ENCODE measurements at places on chromosomes 3 and 15.

GRCh38 chr3:33881156-33882064, 83.0 kb downstream of the PDCD6IP start:
- no peak for DNase-seq

- no peak for DNase-seq
These were observed 12.3 kb upstream of the BDH1 start for GRCh38 chr3:197567904-197568681.

DNA sequence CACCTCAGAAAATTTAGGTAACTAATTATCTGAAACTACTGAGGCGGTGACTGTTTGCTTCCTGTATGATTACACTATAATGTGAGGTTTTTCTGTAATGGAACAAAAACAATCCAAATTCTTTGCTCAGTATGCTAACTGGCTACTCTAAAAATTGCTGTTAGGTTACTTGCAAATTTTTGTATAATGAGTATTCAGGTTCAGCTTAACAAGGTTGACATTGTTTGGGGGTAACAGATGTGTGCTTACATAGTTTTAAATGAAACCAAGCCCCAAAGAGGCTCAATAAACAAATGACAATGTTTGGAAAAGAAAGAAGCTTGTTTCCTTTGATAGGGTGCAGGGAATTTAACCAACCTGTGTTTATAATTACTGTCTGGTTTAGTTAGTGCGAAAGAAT, 414.5 kb upstream of the MDFIC2 start:
- DNase-seq, result no peak

DNA sequence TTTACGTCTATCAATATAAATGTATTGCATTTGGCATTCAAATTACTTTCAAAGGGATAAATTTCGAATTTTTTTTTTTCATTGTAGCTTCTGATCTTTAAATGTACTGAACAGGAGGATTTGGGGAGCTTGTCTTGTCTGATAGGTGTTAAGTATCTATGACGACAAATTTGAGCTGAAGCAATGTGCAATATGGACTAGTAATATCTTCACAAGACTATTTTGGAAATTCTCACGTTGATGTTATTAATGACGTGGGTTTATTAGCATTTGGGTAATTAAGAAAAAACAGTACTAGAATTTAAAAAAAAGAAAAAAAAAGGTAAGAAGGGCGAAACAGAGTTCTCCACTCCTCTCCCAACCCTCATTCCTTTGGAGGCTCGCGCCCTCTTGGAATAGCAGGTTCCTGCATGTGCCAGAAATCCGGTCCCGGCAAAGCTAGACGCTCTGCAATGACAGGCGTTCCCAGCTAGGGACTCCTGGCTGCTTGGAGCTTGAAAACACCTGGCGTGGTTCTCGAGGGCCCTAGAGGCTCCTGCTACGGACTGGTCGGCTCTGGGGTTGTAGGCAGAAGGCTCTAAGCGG, 648 bp upstream of the P2RY1 start:
- no peak for DNase-seq

DNA sequence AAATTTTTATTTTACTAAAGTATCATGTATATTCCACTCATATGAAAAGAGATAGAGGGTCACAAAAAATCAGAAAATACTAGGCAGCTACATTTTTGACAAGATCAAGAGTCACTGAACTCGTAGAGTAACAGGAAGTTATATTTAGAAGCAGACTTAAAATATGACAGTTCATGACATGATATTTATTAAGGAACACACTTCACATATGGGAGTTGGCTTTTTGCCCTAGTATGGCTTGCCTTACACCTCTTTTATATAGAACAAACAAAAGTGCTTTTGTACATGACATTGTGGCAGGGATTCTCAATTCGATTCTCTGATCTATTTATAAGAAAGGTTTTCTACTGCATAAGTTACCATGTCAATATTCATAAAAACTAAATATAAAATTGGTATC, 80.1 kb upstream of the GBE1 start:
- DNase-seq, result no peak

- DNase-seq, result peak; percentile 79
These were observed 127.8 kb downstream of the HCN4 start for GRCh38 chr15:73240866-73241499.

DNA sequence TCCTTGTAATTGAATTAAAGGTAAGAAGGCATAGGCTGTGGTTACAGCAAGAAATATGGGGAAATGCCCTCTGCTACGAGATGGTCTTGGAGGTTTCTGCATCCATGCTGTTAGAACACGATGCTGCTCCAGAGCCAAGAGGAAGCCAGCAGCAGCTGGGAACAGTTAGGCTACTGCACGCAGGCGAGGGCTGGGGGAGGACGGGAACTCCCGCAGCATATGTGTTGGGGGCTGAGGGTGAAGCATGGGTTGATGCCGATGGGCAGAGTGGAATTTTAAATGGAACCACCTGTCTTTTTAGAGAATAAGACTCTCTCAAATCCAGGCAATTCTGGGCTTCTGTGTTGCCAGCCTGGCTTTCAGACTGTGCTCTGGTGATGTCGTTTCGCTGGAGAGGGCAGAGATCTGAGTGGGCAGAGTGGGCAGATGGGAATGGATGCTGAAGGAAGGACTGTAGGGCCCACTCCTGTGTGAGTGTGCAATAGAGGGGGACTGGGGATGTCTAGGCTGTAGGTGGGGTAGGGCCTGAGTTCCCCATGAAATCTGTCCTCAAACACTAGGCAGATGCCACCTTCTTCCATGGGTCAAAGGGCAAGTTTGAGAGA, 417.0 kb upstream of the TPM1 start:
- no peak for DNase-seq

GRCh38 chr3:189637750-189638149, 6.6 kb downstream of the TP63 start:
- DNase-seq, result no peak

DNA sequence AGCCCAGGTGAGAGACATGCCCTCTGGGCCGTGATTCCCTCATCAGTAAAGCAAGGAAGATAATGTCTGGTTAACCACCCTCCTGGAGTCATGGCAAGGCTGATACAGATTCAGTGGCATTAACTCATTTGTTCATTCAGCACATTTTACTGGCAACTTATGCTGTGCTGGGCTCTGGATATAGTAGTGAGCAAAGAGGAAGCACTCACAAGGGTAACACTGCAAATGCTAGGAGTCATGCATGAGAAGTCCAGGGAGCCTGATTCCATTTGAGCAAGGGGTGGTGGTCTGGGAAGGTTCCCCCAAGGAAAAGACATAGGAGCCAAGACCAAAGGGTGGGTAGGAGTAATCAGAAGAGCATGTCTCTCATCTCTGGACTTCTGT, 50.2 kb downstream of the SMAD3 start:
- DNase-seq, result no peak

DNA sequence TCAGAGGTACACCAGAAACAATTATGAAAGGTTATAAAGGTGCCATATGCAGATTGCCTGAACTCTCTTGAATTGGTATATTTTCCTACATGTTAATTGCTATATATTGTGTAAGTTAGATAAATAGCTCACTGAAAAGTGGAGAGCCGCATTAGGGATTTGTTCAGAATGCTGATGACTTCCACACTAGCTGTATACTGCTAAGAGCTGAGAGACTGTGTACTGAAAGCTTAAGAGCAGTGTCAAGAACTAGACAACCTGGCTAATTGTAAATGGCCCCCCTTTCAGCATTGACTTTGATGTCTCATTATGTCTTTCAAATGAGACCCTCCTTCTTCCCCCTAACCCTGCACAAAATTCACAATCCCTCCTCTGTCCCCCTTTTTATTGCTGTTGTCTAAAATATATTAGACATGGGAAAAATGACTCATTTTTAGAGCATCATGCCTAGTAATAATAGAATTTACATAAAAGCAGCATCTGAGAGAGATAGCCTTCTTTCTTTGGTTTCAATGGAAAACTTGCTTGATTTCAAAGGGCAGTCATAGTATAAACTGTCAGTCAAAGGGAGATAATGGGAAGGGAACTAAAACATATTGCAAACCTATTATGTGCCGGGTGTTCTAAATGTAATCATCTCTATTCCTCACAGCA, 34.7 kb upstream of the GREM1 start:
- DNase-seq, result no peak

GRCh38 chr3:139546772-139547171, 7.2 kb upstream of the RBP1 start:
- no peak for DNase-seq

- no peak for DNase-seq
These were observed 15.7 kb upstream of the ESYT3 start for GRCh38 chr3:138418601-138419206.

All from GM23338 (cell line).